ENCODE measurements at places on chromosomes 12 and 14. TPM values are rescaled to one million over a fixed set of nuclear protein-coding genes. Genes with fewer than 3 reads are reported as not detected.

KRT72 gene
- not detected for total RNA-seq

TEX22 gene
- total RNA-seq = 1.4 TPM

GALNT16 gene
- total RNA-seq = 1.0 TPM

NRXN3 gene
- 1.8 TPM for total RNA-seq

ENTPD5 gene
- total RNA-seq = 5.0 TPM

RERGL gene
- not detected for total RNA-seq

Data from epithelial cell of alveolus of lung (primary cell).